Right renal cortex interstitium (tissue), 3 donors: ENCODE measurements at places on chromosomes 12 and 14. TPM values are rescaled to one million over a fixed set of nuclear protein-coding genes. Genes with fewer than 3 reads are reported as not detected.

The ZFYVE26 gene
- 15.7 TPM for polyA plus RNA-seq

The CLEC6A gene
- 0.17 TPM for polyA plus RNA-seq

The RDH5 gene
- 22.8 TPM for polyA plus RNA-seq

DNA sequence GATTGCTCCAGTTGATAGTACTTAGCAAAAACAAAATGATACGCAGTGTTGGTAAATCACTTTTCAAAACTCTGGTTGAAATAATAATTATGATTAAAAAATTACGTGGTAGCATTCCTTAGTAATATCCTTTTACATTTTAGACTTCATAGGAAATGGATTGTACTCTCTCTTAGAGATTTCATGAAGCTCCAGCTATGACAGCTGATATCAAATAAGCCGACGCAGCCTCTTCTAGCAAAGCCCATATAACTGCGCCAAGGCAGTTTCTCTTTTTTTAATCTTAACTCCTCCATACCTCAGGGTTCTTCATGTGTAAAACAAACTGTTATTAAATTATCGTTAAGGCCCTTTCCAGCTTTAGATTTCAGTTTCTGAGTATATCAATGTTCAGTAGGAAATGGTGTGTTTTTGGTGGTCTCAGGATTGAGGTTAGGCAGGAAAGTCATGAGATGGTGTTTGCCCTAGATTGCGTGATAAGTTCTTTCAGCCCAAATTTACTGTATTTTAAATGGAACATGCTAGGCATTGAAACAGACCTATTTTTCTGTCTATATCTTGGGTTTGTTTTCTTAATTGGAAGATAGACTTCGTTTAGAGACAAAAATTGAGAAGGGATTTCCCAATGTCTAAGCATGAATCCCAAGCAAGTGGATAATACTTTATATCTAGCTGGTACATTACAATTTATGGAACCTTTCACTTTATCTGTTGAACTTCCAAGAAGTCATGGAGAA lies 902 bp upstream of the CFL2 start:
- DNase-seq: no peak

GRCh38 chr14:82398256-82398655 lies 864.6 kb upstream of the SEL1L start:
- no peak for DNase-seq
